Stimulated activated CD4-positive, alpha-beta T cell treated with anti-CD3 and anti-CD28 coated beads, Interleukin-12 subunit alpha, Interleukin-12 subunit beta, amount 100 ng/mL, for 24 hours (primary cell): ENCODE measurements at places on chromosomes 6 and 20.
A peak's percentile ranks its signal among the peaks of the same experiment; 100 is the strongest.

GRCh38 chr6:168516944-168517741, 76.2 kb downstream of the SMOC2 start:
- DNase-seq, result no peak

DNA sequence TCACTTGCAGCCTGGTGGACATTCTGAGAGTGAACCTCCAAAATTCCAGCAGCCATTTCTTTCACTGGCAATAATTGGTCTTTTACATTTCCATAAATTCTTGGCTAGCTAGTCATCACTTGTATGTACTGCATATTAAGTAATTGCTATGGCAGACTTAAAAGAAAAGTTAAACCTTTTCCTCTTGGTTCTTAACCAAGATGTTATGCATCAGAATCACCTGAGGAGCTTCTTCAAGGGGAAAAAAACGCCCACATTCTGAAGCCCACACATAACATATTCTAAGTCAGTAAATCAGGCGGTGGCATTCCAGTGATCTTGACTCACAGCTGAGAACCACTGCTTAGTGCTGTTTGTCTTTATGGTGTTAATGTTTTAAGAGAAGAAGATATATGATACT, 37.0 kb downstream of the CDC40 start:
- DNase-seq, result no peak

- no peak for DNase-seq
These were observed 198.5 kb upstream of the TAB2 start for GRCh38 chr6:149118737-149119653.

- DNase-seq, result no peak
These were observed 237.8 kb upstream of the PMEPA1 start for GRCh38 chr20:57947421-57948179.

GRCh38 chr6:131130554-131130940, 4.7 kb upstream of the AKAP7 start:
- no peak for DNase-seq

- no peak for DNase-seq
These were observed 363.8 kb upstream of the SULF2 start for GRCh38 chr20:48148916-48149672.

GRCh38 chr6:157513004-157513603, 132.1 kb downstream of the ZDHHC14 start:
- DNase-seq, result no peak

DNA sequence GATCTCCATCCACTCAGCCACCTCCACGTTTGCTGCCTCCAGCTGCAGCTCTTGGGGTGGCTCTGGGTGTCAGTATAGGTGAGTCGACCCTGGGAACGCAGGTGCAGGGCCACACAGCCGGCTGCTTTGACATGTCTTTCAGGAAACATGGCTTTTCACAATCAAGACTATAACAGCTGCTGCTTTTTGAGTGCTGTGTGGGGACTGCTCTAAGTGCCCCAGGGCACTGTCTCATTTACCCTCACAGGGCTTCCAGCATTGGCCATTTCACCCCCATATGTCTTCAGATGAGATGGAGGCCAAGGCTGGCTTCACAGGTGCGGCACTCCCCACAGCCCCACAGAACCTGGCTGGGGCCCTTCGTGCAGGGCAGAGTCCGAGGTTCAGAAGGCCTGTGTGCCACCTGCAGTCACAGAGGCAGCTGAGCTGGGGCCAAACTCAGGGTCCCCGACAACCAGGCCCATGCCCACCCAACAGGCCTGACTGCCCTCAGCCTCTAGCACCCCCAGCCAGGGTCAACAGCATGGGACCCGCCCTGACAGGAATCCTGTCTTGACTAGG, 14.9 kb upstream of the CST7 start:
- no peak for DNase-seq

GRCh38 chr6:63572747-63573075, 431 bp downstream of the LOC128125822 start:
- DNase-seq, result no peak

GRCh38 chr20:21323640-21324039, 20.5 kb downstream of the XRN2 start:
- no peak for DNase-seq

DNA sequence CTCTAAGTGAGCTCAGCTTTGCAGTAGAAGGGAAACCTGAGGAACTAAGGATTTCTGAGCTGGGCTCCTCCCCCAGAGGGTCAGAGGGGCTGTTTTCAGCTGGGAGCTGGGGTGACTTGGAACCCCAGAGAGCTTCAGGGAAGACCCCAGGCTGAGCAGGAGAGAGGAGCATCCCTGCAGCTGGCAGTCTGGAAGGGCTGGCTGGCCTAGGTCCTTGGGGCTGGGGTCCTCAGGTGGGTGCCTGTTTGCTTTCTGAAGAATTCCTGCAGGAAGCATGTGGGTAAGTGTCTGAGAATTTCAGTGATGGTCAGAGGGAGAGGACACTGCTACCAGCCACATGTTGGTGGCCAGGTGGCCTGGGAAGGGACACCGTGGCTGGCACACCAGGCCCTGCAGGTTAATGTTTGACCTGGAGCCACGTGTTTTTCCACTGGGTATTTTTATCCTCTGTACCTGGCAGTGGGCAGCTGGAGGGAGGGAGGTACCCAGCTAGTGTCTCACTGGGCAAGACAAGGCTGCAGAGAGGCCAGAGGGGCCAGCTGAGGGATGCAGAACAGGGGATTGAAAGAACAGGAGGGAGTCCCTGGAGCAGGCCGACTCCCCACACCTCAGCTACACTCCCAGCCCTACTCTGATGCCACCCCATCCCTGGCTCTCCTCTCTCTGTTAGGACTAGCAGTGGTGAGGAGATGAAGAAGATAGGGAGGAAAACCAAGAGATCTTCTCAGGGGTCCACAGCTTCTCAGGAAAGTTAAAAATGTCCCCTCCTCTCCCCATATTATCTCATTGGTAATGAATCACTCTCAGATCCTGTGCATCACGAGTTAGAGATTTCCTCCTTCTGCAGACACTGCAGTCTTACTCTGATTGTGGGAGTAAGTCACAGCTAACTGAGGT, 143.6 kb downstream of the VEGFA start:
- DNase-seq, result no peak

DNA sequence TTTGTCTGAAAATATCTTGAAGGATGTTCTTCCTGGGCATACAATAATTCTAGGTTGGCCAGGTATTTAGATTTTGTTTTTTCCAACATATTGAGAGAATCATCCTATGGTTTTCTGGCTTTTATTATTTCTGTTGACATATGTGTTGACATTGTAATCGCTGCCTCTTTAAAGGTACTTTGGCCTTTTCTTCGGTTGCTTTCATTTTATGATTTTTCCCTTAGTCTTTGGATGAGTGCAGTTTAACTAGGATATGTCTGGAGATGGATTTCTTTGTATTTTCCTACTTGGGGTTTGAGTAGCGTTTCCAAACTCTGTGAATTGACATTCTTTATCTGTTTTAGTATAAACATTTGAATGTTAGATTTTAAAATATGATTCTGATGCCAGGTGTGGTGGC, 11.5 kb downstream of the SERPINB1 start:
- no peak for DNase-seq

GRCh38 chr6:130211691-130212090, 11.1 kb downstream of the SAMD3 start:
- no peak for DNase-seq

- no peak for DNase-seq
These were observed 345.8 kb upstream of the PRND start for GRCh38 chr20:4375881-4376280.

GRCh38 chr6:170074907-170075306, 216.0 kb downstream of the DLL1 start:
- DNase-seq, result no peak

GRCh38 chr20:25573288-25574251, 11.8 kb downstream of the NINL start:
- no peak for DNase-seq

GRCh38 chr20:64254156-64254555, 1.4 kb upstream of the PCMTD2 start:
- no peak for DNase-seq

DNA sequence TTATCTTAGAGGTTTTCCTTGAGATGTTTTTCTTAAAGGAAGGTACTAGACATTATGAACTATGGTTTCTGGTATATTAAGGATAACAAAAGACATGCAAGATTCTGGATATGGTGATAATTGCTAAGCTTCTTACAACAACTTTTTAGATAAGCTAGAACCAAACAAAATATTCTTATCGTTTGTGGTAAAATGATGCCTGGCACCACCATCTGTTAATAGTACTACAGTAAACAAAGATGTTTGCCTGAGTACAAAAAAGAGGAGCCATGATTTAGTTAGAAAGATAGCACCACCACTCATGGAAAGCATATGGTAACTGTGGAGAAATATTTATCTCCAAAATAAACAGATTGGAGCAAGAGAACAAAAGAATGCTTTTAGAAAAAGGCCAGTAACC, 747.3 kb downstream of the COL12A1 start:
- no peak for DNase-seq

DNA sequence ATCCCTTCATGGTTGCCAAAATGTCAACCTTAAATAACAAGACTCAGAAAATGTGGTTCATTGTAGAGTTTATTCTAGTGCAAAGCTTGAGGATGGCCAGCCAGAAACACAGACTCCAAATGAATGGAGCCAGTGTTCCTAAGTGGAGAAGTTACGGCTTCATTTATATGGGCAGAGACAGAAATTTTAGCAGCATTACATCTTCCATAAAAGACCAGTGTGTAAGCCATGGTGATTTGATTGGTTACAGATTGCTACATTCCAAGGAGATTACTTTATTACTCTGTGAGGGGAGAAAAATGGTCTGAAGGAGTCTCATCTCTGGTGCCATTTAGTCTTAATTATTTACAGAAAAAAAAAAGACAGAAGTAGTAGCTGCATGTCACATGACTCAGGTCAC, 97.8 kb downstream of the OTOR start:
- no peak for DNase-seq

- peak; percentile 77 for DNase-seq
These were observed 712 bp downstream of the RXRB start for GRCh38 chr6:33199687-33200218.

DNA sequence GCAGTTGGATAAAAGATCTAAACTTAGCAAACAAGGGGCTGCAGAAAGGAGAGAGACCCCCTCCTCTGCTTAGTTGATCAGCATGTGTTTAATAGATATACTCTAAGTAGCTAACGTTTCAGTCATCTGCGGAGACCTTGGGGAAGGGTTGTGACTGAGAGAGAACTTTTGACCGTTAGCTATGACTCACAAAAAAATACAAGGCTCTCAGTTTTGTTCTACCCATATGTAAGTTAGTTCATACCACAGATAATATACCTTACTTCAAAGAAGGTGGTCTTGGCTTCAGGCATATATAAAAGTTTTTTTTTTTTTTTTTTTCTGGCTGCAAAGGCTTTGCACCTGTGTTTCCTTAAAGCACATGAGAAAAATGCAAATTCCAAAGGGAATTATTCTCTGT, 258.9 kb downstream of the GJA1 start:
- DNase-seq, result no peak

DNA sequence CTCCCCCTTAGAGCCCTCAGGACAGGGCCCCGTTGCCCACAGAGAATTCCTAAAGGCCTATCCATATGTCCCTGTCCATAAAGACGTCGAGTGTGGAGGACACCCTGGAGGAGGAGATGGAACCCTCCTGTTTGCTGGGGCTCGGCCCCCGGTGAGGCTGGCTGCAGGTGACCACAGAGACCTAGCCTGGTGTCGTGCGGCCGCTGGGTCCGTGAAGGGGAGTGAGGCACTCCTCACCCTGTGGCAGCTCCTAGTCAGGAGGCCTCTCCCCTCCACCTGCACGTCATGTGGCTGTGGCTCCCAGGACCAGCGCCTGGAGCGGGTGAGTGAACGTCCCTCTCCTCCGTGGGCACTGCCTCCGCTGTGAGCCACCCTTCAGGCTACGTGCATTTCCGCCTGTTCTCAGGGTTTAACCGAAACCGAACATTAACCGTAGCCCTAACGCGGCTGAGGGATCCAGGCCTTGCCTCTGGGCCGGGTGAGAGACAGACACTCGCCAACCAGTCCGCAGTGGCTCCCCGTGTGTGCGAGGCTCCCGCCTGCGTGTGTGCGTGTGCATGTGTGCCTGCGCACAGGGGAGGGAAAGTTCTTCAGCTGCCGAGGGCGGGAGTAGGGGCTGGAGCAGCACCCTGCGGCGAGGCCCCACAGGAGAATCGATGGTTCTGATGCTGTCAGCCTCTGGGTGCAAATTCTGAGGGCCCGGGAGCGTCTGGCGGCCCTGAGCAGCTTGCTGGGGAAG, 5.9 kb upstream of the TCEA2 start:
- no peak for DNase-seq

DNA sequence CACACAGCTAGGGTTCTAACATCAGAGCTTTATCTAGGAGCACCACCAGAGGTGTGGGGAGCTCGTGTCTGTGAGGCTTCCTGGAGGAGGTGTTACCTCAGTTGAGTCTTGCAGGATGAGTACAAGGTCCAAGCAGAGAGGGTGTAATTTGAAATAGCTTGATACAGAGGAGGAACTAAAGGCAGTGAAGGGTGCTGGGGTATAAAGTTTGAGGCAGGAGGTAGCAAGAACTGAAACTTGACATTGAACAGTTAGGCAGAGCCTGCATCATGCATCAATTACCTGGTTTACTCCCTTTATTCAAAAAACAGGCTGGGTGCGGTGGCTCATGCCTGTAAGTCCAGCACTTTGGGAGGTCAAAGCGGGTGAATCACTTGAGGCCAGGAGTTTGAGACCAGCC, 241.2 kb downstream of the UST start:
- DNase-seq, result no peak

- DNase-seq, result no peak
These were observed 200.7 kb upstream of the THBS2 start for GRCh38 chr6:169454204-169454871.

- DNase-seq, result peak; percentile 67
These were observed at the start of gene ABRACL for GRCh38 chr6:139028658-139029469. ABRACL (plus strand) TSS chr6:139028745; CDS start chr6:139034161, 5,416 bp downstream.

DNA sequence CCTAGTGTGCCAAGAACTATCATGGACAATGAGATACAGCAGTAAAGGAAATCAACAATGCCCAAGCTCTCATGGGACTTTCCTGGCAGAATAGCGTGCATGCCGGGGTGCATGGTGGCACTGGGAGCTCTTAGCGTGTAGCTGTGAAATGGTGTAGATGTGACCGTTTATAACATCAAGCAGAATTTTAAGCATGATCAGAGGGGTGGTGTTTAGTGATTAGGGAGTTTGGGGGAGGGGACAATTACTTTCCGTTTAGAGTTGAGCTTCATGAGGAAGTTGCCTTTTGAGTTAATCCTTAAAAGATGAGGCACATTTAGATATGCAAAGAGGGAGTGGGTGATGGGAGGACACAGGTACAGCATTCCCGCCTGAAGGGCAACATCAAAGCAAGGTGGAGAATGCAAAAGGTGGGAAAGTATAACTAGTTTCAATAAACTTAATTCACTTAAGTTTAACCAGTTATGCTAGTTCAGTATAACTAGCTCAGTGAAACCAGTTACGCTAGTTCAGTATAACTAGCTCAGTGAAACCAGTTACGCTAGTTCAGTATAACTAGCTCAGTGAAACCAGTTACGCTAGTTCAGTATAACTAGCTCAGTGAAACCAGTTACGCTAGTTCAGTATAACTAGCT, 661.6 kb downstream of the QKI start:
- no peak for DNase-seq
